ENCODE measurements at places on chromosomes 11 and 22. TPM values are rescaled to one million over a fixed set of nuclear protein-coding genes. Genes with fewer than 3 reads are reported as not detected.

SNX32 gene
- not detected for total RNA-seq

LTO1 gene
- 19.8 TPM for total RNA-seq

FOLR1 gene
- total RNA-seq = 1.4 TPM

ABTB2 gene
- 1.8 TPM for total RNA-seq

GPHA2 gene
- 0.80 TPM for total RNA-seq

C11orf86 gene
- not detected for total RNA-seq

BDNF gene
- total RNA-seq = 29.8 TPM
